Heart left ventricle (tissue), 16 donors: ENCODE measurements at places on chromosomes 6 and 20. TPM values are rescaled to one million over a fixed set of nuclear protein-coding genes. Genes with fewer than 3 reads are reported as not detected.

Gene CFAP206
- 0.12 TPM for total RNA-seq

Gene BHLHE23
- not detected for total RNA-seq

Gene BNIP5
- not detected for total RNA-seq

Gene RHAG
- 0.16 TPM for total RNA-seq

Gene TRAPPC3L
- not detected for total RNA-seq

Gene DXO
- total RNA-seq = 11.3 TPM

Gene LKAAEAR1
- total RNA-seq = not detected

Gene MEI4
- total RNA-seq = 0.25 TPM

Gene EZR
- total RNA-seq = 147 TPM

Gene NKX2-4
- total RNA-seq = not detected

Gene FOXA2
- total RNA-seq = not detected

DNA sequence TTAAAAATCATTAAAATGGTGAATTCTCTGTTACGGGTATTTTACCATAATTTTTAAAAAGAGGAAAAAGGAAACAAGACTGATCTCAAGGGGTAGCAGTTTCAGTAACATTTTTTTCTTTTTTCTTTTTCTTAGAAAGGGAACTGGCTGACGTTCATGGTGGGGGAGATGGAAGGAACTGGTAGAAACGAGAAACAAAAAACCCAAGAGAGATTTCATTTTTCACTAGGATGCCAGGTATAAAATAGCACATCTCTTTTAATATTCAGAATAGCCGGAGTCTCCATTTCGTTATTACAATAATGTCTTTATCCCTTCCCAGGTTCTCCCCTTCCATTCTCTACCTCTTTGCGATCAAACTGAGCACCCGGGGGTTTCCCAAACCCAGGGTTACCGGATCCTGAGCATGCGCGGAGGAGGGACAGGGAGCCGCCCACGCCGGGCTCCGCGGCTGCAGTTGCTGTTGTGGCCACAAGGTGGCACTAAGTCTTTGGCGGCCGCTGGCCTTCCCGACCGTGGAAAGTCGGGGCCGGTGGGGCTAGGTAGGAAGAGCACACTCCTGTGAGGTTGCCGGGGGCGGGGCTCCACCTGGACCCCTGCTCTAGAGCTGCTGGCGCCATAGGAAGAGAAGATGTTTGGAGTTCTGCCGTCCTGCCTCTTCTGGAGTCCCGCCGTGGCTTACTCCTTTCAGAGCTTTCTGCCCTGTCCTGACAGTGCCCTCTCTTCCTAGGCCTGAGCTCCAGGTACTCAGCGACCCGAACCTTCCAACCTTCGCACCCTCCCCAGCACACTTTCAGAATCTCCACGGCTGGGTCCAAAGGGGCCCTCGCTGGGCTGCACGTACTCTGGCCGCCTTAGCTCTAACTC is 146.8 kb downstream of the SH3BGRL2 start:
- DNase-seq = peak; percentile 69

DNA sequence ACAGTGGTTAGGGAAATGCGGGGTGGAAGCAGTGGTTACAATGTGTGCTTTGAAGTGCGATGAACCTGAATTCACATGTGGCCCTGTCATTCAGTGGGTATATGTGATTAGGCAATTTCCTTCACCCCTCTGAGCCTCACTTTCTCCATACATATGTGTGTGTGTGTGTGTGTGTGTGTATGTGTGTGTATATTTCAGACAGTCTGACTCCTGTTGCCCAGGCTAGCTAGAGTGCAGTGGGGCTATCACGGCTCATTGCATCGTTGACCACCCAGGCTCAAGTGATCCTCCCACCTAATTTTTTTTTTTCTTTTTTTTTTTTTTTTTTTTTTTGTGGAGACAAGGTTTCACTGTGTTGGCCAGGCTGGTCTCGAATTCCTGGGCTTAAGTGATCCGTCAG is 6.3 kb downstream of the PPP1R14C start:
- DNase-seq = no peak

DNA sequence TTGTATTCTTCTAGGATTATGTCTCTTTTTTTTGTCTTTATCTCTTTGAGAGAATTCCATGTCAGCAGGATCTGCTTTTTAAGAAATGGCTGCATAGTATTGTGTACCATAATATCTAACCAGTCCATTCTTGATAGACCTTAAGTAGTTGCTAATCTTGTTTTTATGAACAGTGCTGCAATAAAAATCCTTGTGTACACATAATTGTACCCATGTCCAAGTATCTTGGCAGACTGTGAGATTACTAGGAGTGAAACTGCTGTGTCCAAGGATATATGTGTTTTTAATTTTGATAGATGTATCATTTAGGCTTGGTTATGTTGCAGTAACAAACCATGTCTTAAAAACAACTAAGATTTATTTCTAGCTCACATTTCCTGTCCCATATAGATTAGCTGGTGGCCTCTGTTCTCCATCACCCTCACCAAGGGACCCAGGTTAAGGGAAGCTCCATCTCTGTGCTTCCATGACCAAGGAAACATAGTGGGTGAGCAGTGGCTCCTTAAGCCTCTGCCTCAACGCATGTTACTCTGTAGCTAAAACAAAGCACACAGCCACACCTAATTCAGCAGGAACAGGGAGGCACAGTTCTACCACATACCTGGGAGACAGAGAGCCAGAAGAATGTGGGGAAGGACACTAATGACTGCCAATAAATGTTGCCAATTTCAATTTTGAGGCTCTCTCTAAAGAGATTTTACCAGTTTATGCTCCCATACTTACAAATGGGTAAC is 12.1 kb upstream of the SUMO4 start:
- DNase-seq = no peak

DNA sequence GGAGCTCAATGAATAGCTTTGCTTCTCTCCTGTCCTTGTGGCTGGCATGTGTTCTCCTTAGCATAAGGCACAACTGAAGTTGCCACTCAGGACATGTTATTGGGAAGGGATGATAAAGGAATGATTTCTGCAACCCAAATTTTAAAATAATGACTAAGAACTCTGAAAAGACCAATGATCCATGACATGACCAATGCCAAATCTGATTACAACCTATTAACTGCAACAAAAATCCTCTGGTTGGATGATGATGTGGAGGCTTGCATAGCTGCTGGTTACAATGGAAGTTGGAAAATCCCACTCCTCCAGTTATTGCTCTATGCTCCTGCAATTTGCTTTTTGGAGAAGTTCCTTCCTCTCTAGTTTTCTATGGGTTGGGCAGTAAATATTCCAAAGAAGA is 63.4 kb upstream of the FBXL4 start:
- no peak for DNase-seq

GRCh38 chr6:117930645-117931044 is 23.6 kb downstream of the SLC35F1 start:
- DNase-seq = no peak

- DNase-seq = no peak
Measured at GRCh38 chr6:134605034-134605433, 287.1 kb upstream of the SGK1 start.

GRCh38 chr6:43061861-43062260 is 2.4 kb downstream of the KLC4 start:
- DNase-seq = no peak

GRCh38 chr20:8212286-8212685 is 80.2 kb downstream of the PLCB1 start:
- no peak for DNase-seq

DNA sequence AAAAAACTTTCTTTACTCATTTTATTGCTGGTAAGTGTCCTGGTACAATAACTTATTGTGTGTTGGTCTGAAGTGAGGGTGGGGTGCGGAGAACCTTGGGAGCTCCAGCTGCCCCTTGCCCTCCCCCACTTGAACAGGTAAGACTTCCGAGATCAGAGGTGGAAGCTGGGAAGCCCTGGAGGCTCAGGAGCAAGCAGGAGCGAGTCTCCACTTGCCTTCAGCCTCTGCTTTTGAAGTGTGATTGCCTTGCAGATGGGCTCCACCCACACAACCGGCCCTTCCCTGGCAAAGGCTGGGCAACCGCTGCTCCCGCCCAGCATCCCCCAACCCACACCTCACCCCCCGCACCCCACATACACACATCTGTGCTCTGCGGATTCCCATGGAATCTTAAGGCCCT is 179.6 kb downstream of the TFAP2C start:
- no peak for DNase-seq

- no peak for DNase-seq
Measured at GRCh38 chr6:146110990-146111389, 82.1 kb downstream of the GRM1 start.

DNA sequence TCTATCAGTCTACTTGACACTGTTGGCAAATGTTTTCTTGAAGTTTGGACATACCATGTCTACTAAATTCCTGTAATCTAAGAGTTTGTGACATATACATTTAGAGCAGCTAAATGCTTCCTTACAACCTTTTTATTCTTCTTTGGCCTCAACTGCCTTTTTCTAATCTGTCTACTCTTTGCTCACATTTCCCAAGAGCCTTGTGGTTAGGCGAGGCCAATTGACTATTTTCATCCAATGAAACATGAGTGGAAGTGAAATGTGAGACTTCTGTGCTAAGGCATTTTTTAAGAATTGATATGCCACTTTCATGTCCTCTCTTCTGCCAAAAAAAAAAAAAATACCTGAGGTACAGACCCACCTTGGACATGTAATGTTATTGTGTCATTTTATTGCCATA is 158.2 kb upstream of the MCHR2 start:
- no peak for DNase-seq

DNA sequence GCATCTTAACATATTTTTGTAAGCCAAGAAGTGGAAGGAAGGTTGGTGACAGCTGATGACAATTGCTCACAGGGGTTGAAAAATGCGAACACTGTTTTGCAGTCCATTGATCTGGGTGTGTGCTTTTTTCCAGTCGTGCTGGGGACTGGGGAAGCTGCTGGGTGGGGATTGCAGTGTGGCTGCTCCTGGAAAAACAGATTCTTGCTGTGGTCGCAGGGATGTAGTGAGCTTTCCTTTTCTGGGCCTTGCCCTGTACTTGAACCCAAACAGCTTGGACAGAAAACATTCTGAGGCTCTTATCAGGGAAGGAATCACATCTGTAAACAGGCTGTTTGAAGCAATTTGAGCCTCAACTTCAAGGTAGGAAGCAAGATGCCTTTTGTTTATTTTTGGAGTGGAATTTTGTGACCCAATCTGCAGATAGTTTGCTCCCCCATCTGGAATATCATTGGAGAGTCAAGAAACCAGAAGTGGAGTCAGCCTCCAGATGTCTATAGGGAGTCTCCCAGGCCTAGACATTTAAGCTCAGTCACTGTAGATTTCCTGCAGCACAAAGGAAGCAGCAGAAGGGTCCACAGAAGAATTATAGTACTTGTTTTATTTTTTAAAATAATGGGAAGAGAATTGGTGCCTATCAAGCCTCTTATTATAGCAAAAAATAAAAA is 279.2 kb upstream of the FERMT1 start:
- DNase-seq = no peak

- no peak for DNase-seq
Measured at GRCh38 chr6:132607544-132608233, 16.4 kb downstream of the TAAR2 start.

DNA sequence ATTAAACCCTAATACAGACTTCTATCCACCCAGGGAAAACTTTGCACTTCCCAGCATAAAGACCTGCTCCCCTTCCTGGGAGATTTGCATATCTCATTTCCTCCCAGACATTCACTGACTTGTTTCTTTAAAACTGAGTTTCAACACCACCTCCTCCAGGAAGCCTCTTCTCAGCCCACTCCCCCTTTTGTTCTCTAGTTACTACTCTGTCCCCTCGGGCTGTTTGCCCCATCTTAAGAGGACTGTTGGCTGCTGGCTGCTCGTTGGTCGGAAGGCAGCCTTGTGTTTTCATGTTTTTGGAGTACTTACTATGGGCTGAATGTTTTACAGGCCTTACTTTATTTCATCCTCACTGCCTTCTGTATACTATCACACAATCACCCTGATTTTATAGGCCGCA is 6.6 kb downstream of the ARHGAP40 start:
- DNase-seq = no peak

- DNase-seq = peak; percentile 31
Measured at GRCh38 chr6:104705095-104705707, 154.5 kb downstream of the HACE1 start.

GRCh38 chr6:161228921-161229591 is 44.8 kb downstream of the AGPAT4 start:
- no peak for DNase-seq

DNA sequence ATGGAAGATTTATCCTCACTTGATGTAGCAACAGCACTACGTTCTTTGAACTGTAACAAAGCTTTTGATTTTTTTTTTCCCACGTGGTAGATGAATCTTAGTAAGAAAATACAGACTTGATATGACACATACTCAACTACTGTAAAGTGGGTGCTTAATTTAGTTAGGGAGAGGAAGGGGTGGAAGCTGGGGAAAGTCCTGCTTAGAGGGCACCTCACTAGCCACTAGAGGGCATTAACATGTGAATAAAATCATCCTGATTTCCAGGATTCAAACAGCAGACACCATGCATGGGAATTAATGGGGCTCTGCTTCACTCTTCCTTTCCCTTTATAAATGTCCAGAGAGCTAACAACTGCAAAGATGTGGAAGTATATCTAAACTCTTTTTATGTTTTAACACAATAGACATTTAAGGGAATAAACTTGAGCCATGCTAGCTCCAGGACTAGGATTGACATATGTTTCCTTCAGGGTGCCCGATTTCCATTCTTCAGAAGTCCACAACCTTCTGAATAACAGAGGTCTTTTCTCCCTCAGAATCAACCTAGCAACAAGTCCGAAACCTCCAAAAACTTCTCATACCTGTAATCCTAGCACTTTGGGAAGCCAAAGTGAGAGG is 250.1 kb downstream of the ATXN1 start:
- DNase-seq = no peak

- no peak for DNase-seq
Measured at GRCh38 chr6:1761477-1761877, 151.8 kb downstream of the FOXC1 start.

- DNase-seq = no peak
Measured at GRCh38 chr6:148723484-148723883, 23.3 kb upstream of the UST start.

DNA sequence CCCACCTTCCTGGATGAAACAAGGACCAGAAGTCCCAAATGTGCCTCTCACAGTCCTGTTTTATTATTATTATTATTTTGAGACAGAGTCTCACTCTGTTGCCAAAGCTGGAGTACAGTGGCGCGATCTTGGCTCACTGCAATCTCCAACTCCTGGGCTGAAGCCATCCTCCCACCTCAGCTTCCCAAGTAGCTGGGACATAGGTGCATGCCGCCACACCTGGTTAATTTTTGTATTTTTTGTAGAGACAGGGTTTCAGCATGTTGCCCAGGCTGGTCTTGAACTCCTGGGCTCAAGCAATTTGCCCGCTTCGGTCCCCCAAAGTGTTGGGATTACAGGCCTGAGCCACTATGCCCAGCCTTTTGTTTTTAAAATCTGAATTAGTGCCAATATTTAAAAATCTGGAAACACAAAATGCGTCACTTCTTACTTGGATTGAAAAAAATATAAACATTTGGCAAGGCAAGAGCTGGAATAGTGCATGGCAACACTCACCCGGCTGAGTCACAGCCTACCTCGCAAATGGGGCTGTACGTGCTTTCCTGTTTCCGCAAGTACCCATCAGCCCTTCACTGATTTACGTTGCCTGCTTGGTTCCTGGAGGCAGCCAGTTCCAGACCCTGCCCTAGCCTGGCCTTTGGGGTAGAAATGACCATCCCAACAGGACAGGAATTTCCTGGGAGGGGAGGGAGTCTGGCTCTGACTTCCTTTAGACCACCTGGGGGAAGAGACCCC is 6.3 kb downstream of the SDCBP2 start:
- DNase-seq = peak; percentile 71
